ENCODE measurements at places on chromosomes 7 and 10.
A peak's percentile ranks its signal among the peaks of the same experiment; 100 is the strongest.

GRCh38 chr10:73439605-73440312 is 6.4 kb upstream of the MSS51 start:
- DNase-seq = no peak

- DNase-seq = peak; percentile 24
Measured at GRCh38 chr10:86522510-86522855, 891 bp upstream of the WAPL start.

GRCh38 chr10:114504769-114505579 is 100.7 kb upstream of the AFAP1L2 start:
- DNase-seq = no peak

- no peak for DNase-seq
Measured at GRCh38 chr7:116356979-116357378, 142.6 kb upstream of the CAV2 start.

DNA sequence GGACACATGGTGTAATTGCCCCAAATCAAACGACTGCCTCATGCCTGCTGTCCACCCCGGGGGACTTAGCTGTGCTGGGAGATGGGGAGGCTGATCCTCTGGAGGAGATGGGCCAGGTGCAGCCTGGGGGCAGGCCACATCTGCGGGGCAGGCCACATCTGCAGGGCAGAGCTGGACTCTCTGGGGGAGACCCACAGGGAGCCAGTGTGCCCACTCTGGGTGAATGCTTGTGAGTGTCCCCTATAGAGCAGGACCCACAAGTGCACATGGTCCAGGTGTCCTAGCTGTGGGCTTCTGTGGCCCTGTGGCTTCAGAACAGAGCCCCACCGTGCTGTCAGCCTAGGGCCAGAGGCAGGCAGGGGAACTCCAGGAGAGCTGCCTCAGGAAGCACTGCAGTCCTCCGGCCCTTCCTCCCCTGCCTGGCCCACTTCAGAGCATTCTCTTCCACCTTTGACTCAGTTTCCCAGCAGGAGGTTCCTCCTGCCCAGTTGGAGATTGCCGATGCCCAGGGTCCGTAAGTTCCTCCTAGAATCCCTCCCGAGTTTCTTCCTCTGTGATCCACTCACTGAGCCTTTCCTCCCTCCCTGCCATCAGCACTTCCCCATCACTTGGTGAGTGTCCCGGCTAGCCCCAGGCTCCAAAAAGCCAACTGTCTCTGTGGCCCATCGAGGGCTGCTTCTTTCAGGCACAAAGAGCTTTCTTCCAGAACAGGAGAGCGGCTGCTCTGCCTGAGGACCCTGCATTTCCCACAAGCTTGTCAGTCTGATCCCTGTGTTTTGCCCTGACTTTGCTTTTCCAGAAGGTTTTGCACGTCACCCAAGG is 50.3 kb downstream of the ADCYAP1R1 start:
- DNase-seq = no peak

- no peak for DNase-seq
Measured at GRCh38 chr7:99557196-99557607, 1.2 kb upstream of the ZNF655 start.

DNA sequence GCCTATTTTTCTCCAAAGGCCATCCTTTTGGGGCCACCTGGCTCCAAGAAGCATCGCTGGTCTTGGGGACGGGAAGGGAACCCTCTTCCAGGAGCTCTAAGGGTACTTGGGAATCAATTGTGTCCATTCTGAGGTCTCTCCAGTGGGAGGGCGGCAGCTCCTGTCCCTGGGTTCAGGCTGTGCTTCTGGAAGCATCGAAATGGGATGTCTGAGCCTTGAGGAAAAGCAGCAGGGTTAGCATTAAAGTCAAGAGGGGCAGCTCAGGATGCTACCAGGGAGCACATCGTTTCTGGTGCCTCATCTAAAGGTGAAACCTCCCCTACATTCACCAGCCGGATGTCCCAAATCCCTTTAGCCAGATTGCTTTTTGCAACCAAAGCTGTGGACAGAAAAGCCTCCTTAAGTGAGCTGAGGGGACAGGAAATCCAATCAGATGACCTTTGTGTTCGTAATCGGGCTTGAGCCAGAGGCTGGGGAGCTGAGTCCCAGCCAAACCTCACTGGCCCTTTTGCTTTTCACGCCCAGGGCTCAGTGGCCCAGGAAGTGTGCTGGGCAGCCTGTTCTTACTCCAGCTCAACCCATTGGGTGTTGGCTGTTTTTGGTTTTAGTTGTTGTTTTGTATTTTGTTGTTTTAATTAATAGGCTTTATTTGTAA is 88.8 kb upstream of the ANLN start:
- DNase-seq = no peak

DNA sequence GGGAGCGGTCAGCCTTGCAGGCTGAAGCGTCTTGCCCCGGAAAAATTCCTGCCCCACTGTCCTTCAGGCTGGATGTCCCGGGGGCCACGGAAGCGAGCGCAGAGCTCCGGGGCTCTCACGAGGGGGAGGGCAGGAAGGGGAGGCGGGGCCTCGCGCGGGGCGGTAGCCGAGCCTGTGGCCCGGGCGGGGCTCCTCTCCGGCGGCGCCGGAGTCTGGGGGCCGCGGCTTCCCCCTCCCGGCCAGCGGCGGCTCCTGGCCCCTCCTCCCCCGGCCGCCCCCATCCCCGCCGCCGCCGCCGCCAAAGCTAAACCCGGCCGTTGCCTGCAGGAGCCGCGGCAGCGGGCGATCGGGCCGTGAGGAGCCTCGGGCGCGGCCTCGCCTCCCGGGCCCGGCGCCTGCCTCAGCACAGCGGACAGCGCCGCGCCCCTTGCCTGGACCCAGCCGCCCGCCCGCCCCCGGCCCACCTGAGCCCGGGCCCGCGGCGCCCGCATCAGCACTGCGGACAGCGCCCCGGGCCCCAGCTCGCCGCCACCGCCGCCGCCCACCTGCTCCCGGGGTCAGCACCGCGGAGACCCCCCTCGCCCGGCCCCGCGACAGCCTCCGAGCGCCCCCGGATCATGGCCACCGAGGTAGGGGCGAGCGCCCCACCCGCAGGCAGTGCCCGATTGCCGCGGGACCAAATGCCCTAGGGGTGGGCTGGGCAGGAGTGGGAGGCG is at the start of gene GOLGA7B:
Gene GOLGA7B (plus strand): TSS at position 157 of the 716 bp plus-strand sequence. CDS start 461 bp downstream, at position 618.
- DNase-seq = no peak

- no peak for DNase-seq
Measured at GRCh38 chr7:131008840-131009711, 275.1 kb upstream of the KLF14 start.

DNA sequence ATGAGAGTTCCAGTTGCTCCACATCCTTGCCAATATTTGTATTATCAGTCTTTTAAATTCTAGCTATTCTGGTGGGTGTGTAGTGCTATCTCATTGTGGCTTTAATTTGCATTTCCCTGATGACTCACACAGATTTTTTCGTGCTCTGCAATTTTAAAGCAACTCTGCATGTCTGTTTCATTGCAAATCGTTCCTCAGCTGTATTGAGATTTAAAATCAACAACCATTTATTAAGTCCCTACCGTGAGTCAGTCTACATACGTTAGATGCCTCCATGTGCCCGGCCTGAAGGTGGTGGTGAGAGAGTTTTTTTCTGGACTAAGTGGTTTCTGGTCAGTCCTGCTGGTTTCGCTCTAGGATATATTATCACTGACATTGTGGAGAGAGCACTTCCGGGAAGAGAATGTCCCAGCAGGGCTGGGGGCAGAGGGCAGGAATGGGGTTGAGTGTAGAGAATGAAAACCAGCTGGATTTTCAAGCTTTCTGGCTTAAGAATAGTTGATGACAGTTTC is 8.4 kb upstream of the HYCC1 start:
- DNase-seq = no peak

DNA sequence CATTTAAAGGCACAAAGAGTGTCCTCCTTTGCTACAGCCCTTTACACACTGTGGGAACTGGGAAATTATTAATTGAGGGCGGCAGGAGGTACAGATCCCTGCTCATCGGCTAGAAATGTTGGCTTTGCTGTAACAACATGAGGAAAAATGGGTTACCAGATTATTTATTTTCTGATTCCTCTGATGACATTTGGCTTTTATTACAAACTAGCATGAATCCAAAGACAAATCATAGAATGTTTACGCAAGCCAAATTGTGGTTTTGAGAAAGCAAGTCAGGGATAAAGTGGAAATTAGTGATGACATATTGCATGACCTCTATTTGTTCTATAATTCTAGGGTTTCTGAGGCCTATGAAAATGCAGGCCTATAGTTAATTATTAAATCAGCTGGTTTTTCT is 126.1 kb upstream of the TMEM196 start:
- no peak for DNase-seq

DNA sequence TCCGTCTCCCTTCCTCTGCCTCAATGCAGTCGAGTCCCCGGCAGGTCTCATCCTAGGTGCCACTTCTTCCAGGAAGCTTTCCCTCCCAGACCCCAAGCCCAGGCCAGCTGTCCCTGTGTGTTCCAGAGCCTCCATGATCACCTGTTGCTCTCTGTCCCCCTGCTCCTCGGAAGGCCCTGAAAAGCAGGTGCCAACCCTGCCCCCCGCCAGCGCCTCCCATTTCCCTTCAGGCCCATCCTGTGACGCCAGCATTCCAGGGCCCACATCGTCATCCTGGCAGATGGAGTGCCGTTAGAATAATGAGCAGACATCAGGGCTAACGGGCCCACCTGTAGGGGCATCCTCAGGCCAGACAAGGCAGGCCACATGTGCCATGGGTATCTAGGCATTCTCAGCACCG is 253.0 kb upstream of the PPP2R2D start:
- no peak for DNase-seq

DNA sequence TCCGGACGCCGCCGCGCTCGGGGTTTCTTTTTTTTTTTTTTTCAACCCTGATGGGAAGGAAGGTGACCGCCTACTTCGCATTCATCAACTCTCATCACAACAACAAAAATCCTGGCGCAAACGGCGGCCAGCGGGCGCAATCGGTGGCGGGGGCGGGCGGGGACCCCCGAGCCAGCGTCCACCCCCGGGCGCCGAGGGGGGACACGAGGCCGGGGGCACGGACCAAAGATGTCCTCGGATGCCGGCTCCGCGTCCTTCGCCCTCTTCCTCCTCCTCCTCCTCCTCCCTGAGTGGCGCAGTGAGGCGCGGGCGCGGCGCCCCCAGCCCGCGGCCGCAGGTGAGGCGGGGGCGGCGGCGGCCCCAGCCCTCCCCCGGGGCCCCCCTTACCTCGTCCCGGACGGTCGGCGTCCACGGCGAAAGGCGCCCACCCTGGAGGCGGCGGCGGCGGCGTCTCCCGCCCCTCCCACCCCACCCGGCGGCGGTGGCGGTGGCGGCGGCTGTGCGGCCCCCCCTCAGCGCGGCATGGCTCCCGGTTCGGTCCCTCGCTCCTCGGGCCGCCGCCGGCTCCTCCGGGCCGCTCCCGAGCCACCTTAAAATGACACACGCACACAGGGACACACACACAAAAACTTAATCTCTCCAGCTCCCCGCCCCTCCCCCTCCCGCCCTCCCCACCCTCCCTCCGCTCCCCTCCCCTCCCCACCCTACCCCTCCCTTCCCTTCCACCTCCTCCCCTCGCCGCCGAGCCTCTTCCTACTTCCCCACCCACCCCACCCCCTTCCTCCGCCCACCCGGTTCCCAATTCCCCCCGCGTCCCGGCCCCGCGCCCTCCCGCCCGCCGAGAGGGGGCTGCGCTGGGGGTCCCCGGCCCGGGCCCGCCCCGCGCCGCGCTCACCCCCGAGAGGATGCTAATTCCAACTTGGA is at the start of gene CTBP2:
Gene CTBP2 (minus strand): TSS at position 632 of the 924 bp plus-strand sequence.
- no peak for DNase-seq

DNA sequence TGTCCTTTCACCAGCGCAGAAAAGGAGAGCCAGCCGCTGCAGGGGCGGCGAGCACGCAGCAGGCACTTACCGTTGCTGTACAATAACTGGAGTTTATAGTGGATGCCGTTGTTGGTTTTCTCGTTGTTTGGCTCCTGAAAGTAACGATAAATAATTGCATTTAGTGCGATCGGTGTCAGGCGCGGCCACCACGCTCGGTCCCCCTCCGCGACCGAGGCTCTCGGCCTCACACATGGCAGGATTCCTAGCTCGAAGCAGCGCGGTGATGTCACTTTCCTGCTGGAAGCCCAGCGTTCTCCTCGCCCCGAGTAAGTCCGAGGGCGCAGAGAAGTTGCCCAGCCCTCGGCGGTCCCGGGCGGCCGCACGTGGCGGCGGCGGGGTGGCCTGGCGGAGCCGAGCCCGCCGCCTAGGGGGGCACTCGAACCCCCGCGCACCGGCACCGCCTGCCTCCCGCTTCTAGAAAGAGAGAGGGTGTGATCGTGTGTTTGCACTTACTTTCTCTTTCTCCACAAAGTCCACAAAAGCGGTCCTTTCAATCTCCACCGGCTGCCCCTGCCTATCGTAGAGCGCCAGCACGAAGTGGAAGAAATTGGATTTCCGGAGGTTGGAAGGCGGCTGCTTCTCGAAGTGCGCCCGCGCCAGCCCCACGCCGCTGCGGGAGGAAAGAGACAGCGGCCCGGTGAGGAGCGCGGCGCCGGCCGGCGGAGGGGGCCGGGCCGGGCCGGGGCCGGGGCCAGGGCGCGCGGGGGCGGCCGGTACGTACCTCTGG is 1.0 kb downstream of the EBF3 start:
- no peak for DNase-seq

DNA sequence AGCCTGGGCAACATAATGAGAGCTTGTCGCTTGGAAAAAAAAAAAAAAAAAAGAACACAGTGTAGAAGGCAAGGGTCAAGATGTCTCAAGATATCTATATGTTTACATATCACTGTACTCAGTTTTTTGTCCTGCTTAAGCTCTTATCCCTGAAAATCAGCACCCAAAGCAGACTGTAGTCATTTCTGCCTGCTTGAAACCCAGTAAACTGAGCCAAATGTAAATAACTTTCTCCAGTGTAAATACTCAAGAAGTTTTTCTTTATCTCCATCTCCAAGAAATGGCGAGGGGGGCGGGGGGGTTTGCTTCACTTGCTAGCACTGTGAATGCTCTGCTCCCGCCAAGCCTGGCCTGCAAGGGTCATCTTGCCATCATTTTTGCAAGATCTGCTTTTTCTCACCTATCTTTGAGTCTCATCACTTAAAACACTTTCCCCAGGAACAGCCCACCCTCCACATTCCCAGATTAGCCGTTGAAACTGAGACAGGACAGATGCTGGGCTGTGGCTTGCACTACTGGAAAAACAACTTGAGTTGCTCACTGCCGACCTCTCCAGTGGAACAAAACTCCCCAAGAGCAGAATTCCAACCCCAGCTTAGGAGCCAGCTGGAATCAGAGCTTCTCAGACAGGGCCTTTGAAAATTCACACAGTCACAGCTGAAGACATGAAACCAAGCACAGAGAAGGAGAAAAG is 54.6 kb downstream of the AFAP1L2 start:
- DNase-seq = no peak
